Activated gamma-delta T cell (primary cell): ENCODE measurements at places on chromosomes 5 and 9.

- DNase-seq, result no peak
These were observed 278.4 kb downstream of the ATPSCKMT start for GRCh38 chr5:9971301-9971700.

GRCh38 chr5:10521466-10522223, 42.2 kb upstream of the ANKRD33B start:
- DNase-seq, result no peak

DNA sequence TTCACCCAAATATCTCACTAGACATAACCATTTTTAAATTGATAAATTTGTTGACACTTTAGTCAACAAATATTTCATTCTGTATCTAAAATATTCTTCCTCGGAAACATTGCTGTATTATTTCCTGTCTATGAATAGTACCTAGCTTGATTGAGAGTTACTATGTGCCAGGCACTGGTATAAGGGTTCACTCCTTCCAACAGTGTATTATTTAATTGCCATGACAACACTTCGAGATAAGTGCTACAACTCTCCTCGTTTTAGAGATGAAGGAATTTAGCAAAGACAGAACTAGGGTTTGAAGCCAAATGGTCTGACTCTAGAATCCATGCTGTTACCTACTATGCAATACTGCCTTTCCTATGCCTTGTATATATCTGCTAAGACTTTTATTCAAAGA, 287.2 kb downstream of the YTHDC2 start:
- no peak for DNase-seq

DNA sequence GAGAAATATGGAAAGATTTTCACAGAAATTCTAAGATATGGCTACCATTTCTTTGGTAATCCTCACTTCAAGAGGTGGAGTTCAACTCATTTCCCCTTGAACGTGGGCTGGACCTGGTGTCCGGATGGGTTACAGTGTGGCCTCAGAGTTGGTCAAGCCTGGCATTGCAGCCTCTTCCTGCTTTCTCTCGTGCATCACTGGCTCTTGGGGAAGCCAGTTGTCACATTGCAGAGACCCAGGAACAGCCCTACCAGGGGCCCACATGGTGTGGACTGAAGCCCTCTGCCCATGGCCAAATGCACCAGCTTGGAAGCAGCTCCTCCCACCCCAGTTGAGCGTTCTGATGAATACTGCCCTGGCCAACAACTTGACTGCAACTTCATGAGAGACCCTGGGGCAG, 47.7 kb upstream of the FCN1 start:
- no peak for DNase-seq

GRCh38 chr5:36682499-36682898, 76.1 kb downstream of the SLC1A3 start:
- no peak for DNase-seq

GRCh38 chr9:69023650-69024049, 9.7 kb upstream of the PRKACG start:
- no peak for DNase-seq

GRCh38 chr5:170273968-170274710, 23.4 kb downstream of the LCP2 start:
- DNase-seq, result no peak

DNA sequence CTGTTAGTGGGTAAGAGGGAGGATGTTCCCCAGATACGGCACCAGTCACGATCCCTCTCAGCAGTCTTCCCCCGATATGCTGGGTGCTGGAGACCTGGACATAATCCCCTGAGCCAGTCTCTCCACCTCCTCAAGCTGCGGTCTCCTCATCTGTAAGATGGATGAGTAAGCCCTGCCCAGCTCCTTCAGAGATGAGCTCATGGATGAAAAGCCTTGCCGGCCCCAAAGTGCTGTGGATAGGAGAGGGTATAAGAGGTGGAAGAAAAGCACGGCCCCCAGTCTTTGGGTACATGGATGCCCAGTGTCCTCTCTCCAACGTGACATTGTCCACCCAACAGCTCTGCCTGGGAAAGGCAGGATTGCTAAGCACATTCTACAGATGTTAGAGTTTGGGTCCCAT, 4.5 kb downstream of the CAMK2A start:
- DNase-seq, result no peak

- DNase-seq, result no peak
These were observed 518.5 kb downstream of the ZNF608 start for GRCh38 chr5:124227914-124228313.
